GM12865 (cell line): ENCODE measurements at places on chromosomes 3 and 15.
A peak's percentile ranks its signal among the peaks of the same experiment; 100 is the strongest.

DNA sequence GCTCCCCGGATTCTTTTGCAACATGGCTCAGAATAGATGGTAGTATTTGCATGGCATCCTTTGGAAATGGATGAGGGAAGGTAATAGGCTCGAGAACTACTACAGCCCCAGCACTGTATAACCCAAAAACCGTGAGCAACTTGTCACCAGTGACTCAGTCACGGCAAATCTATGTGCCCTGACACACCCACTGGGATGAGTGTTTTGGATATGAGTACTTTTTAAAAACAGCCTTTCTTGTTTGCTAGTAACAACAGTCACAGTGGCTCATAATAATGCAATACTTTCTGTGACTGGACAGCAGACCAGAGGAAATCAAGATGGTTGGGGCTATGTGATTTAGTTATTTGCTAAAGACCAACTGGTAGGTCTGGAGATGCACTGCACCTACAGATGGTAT is 299.6 kb downstream of the ULK4 start:
- DNase-seq, result no peak

- no peak for DNase-seq
Measured at GRCh38 chr15:60116456-60117089, 112.5 kb downstream of the FOXB1 start.

DNA sequence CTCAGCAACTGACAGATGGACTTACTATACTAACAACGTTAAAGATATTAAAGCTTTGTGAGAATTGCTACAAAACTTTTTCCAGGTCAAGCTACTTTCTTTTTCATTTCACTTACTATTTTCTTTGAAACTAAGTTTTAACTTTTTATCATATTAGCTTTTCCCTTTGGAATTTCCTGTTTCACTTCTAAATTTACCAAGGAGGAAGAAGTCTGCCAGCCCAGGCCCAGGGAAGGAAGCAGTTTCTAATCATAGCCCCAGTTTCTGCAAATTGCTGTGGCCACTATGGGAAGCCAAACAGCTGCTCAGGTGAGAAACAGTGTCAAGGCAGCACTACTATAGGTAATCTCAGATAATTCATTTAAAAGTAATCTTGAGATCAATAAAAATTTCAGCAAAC is 18.4 kb downstream of the CYFIP1 start:
- DNase-seq, result no peak

GRCh38 chr3:183619010-183619409 is 16.4 kb upstream of the KLHL24 start:
- no peak for DNase-seq

DNA sequence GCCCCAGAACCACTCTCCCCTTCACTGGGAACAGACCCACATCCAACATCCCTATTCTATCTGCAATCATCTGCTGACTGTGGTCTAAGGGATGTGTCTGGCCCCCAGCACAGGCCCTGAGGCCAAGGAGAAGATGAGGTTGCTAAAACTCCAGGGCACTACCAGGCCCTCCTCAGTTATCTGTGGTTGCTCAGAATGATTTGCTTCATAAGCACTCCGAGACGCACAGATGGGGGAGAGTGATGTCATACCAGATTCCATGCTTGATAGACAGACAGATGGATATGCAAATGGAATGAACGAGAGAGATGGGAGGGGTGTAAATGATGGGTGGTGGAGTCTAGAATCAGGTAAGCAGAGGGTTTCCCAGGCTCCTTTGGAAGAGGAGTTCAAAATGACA is 57.8 kb downstream of the CEMIP start:
- DNase-seq, result no peak

DNA sequence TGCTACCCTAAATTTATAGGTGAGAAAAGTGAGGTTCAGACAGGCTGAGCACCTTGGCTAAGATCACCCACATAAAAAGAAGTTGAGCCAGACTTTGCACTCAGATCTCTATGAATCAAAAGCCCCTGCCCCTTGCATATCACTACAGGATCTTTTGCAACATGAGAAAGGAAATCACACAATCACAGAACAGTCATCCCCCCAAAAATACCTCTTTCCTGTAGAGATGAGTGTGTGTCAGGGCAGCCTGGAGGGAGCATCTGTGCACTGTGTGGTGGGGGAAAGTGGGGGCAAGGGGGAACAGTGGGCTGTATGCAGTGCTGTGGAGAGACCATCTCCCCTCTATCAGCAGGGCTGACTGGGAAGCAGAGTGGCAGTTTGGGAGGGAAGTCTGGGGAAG is 46.6 kb downstream of the EPHB3 start:
- DNase-seq, result no peak

DNA sequence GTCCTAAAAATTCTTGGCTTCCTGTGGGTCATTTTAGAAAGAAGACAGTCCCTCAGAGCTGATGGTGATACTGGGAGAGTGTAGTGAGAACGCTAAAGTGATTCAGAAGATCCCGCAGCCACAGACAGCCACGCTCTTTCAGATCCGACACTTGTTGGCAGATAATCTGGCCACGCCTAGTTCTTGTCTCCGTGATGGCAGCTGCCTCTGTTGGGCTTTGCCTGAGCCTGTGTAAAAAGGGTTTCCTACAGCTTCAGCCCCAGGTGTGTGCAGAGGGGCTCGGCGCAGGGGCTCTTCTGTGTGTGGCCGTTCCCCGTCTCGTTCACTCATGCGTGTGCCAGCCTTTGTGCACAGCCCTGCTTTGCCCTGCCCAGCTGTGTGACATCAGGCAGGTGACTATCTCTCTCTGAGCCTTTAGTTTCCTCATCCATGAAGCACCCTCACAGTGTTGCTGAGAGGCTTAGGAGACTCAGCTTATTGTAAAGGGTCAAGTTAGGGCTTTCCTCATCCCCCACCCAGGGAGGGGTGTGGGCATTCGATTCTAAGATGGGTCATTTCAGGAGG is 6.3 kb downstream of the IRAK2 start:
- DNase-seq, result peak; percentile 57

- DNase-seq, result no peak
Measured at GRCh38 chr15:27256446-27256845, 285.5 kb downstream of the GABRG3 start.

- no peak for DNase-seq
Measured at GRCh38 chr3:154464440-154465190, 34.6 kb upstream of the GPR149 start.

- no peak for DNase-seq
Measured at GRCh38 chr3:32643354-32643753, 41.6 kb upstream of the CNOT10 start.
